ENCODE measurements at places on chromosomes 1 and 21.

DNA sequence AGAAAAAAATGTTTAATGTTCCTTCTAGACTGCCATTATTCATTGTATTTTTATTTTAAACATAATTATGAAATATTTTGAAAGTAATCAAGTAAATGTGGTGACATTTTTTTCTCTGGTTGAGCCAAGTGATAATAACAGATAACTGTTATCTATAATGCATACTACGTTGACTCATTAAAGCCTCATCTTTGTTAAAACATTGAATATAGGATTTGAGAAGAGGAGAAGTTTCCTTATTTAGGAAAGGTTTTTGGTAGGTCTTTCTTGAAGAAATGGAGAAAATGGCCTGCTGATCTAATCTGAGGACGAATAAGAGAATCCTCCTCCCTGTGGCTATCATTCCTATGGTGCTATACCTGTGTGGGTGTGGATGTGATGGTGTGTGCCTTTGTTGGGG, 89.0 kb downstream of the NFIA start:
- DNase-seq = no peak

- DNase-seq = no peak
These were observed 21.3 kb downstream of the UBASH3A start for GRCh38 chr21:42424914-42425541.

DNA sequence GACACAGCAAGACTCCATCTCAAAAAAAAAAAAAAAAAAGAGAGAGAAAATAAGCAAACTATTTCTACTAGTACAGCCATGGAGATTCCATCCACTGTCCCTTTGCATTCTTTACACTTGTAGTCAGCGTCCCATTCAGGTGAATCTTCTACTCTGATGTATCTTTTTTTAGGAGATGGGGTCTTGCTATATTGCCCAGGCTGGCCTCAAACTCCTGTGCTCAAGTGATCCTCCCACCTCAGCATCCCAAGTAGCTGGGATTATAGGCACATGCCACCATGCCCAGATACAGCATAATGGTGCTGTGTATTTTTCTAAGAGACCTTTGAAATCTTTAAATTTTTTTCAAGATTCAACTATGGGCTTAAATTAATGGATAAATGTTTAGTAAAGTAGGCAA, 8.1 kb upstream of the CENPL start:
- no peak for DNase-seq

- no peak for DNase-seq
These were observed 10.0 kb upstream of the LRRC8D start for GRCh38 chr1:89810880-89811279.

DNA sequence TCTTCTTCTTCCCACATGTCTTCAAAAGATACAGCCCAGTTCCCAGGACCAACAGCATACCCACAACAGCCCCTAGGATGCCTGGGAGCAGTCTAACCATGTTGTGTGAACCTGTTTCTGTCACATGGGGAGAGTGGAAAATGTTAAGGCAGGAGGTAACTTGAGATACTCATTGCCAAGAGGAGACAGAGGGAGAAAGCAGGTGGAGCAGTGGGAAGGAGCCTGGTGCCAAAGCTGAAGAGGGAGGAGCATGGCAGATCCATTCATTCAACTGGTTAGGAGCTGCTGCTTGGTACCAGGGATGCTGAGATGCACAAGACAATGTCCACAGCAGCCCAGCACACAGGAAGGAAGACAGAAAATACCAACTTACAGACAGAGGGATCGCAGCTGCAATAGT, 149.8 kb upstream of the ETV3 start:
- DNase-seq = no peak

DNA sequence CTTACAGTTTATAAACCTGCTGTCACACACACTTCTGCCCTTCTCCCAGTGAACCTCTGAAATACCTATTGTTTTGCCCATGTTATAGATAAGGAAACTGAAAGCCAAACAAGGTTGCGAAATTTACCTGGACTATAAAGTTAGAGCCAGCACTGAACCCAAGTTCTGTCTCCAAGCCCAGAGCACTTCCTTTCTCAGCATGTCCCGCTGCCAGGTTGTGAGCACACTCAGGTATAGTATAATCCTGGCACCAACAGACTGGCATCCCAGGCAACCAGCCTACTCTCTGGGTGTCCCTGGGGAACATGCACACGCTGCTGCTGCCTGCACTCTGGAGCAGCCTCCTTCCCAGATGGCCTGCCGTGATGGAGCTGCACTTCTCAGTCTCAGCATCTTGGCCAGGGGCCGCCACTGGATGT, 45.1 kb downstream of the PGBD5 start:
- no peak for DNase-seq

GRCh38 chr1:20811916-20812315, 24.8 kb upstream of the HP1BP3 start:
- no peak for DNase-seq

DNA sequence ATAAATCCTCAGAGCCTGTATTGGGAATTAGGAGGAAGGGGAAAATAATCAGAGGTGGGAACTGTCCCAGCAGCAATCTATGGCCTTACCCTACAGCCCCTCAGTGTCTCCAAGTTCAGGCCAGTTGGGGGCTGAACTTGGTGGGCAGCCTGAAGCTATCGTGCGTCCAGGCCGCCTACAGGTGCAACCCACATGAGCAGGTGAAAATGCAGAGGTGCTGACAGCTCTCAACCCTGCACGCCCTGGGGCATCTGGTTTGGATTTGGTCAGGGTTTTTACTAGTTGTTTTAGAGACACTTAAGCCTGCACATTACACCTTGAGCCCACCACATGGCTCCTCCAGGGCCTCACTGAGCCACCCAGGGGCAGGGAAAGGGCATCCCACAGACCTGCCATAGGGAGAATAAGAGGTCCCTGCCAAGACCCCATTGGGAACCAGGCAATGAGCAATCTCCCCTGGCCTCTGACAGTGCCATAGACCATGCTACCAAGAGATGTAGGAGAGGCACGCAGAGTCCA, 209.5 kb downstream of the FOXD2 start:
- DNase-seq = no peak

DNA sequence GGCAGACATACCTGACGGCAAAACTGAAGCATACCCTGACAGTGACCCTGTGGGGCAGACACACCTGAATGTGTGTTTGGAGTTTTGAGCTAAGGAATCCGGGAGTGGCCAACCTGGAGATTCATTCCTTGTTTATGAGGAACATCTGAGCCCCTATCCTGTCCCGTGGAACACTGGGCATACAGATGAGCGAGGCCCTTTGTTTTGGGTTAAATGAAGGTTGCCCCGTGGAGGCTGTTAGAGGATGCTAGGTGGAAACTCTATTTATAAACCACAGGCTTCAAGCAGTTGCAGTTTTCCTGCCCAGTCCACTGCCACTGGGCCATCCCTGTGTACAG, 18.1 kb downstream of the GALNT2 start:
- DNase-seq = no peak

- DNase-seq = no peak
These were observed 85.8 kb upstream of the RGS1 start for GRCh38 chr1:192489748-192490147.

GRCh38 chr1:160727316-160727640, 11.8 kb upstream of the SLAMF7 start:
- no peak for DNase-seq

GRCh38 chr1:167476061-167476460, 42.3 kb downstream of the CD247 start:
- DNase-seq = no peak

DNA sequence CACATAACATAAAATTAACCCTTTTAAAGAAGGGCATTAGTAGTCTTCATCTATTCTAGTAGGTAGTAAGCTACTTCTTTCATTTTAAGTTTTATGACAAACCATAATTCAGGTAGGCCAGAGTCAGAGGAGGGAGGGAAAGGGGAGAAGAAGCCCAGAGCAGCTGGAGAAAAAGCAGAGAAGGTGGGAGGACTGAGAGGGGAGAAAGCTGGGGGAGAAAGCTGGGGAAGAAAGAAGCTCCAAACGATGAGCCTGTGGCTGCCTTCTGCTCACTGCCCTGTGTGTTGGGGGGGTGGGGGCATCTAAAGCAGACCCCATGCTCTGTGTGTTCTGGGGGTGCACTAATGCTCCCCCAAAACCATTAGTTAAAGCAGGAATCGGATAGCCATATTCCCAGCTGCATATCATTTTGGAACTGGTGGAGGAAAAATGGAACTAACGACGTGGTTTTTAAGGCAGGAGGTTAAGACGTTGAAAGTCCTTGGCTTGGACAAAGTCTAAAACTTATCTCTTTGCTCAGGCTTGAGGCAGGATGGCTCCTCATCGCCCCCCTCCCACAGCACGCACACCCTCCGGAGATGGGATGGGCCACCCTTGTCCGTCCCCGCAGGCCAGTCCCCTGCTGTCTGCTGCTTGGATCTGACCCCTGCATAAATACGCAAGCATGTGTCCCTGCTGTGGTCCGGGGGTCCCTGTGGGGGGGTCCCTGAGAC, 184.2 kb downstream of the DYRK1A start:
- no peak for DNase-seq

- no peak for DNase-seq
These were observed 12.8 kb upstream of the KIF21B start for GRCh38 chr1:201036188-201036842.

GRCh38 chr1:90616395-90616794, 100.7 kb downstream of the BARHL2 start:
- no peak for DNase-seq

GRCh38 chr1:206002871-206003801, at the start of gene RAB7B:
Gene RAB7B (minus strand): TSS chr1:206003395. CDS start chr1:205994135, 9,260 bp downstream.
- DNase-seq = no peak

GRCh38 chr1:113255720-113256347, 134.5 kb upstream of the MAGI3 start:
- no peak for DNase-seq

GRCh38 chr21:29196670-29197191, 66.3 kb downstream of the MAP3K7CL start:
- DNase-seq = no peak

- DNase-seq = no peak
These were observed 42.6 kb downstream of the RSPH1 start for GRCh38 chr21:42453224-42453985.

- no peak for DNase-seq
These were observed 683.4 kb downstream of the PTPRC start for GRCh38 chr1:199322278-199322677.

DNA sequence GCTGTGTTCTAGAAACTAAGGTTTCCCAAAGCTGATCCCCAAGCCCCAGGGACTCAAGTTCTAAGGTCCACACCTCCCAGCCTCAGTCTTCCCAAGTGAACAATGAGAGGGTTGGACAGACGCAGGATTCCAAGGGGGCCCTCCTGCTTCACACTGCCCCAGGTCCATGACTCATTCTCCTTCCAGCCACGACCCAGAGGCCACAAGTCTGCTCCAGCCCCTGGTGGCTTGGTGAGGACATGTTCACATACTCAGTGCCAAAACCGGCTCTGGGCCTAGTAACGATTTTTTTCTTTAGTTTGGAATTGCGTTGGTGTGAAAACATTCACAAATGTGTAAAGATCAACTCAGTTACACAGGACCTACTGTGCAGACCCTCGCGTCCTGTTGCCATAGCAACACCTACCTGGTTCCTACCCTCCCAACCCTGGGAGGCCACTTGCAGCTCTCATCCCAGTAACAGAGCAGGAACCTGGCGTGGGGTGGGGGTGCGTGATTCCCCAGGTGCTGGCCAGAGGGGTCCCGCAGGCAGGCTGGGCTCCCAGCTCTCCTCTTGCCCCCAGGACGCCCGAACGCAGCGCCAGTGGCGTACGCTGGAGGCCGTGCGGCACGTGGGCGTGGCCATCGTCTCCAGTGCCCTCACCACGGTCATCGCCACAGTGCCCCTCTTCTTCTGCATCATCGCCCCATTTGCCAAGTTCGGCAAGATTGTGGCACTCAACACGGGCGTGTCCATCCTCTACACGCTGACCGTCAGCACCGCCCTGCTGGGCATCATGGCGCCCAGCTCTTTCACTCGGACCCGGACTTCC, 57.0 kb downstream of the DISP3 start:
- no peak for DNase-seq

GRCh38 chr1:99490031-99490430, 155.9 kb upstream of the PALMD start:
- DNase-seq = no peak

GRCh38 chr1:47179988-47180563, 9.8 kb downstream of the PDZK1IP1 start:
- no peak for DNase-seq

DNA sequence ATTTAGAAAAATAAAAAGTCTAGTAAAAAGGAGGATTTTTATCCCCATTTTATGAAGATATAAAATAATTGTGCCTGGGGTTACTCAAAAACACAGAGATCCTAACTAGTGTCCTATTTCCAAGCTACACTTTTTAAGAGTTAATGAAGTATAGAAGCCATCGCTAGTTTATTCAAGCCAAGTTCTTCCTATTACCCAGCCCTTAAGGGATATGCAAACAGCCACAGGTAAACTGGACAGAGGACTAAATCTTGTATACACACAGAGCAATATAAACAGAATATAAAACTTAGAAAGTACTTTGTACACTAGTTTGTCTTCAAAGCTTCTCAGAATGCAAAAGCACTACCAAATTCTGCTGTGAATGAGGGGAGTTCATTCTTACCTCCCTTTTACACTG, 111.1 kb downstream of the RERE start:
- DNase-seq = no peak

DNA sequence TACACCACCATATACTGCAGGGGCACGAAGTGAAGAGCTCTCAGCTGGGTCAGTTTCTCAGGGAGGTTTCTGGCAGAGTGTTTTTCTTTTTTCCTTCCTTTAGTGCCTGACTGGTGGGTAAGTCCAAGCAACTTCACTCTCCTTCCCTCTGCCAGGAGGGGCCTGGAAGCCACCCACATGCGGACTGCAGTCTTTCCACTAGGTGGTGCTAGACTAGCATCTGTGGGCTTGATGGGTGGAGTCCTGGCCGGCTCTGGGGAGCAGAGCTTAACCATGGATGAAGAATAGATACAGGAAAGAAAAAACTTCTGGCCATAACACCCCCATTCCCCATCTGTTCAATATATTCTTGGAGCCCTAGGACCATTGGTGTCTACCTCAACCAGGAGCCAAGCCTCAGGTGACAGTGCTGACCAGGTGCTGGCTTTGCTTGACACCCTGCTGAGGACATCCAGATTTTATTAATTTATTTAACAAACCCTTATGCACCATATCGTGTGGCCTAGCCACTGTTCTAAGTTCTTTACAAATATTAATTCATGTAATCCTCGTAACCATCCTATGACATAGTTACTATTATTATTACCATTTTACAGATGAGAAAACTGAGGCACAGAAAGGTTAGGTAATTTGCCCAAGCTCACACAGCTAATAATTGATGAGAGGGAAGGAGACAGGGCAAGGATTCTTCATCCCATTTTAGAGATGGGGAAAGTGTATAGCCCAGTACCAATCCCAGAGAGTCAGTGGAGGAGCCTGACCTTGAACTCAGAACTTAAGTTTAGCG, 126.7 kb upstream of the CSF3R start:
- DNase-seq = peak; percentile 18

- no peak for DNase-seq
These were observed 7.8 kb downstream of the TUFT1 start for GRCh38 chr1:151547900-151548230.

DNA sequence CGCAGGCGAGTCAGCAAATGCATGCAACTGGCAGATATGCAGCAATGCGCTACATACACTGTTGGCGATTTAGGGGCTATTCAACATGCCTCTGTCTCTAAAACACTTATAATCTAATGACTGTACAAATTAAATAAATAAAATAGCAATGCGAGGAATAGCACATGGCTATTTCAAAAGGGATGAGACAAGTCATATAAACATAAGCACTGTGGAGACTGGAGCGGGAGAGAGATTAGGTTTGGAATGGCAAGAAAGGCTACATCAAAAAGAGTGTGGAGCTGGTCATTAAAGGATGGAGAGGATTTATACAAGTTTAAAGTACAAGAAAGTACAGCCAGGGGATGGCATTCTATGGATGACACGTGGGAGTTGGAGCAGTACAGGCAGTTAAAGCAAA, 523.5 kb upstream of the CAMK1G start:
- no peak for DNase-seq
